ENCODE measurements at places on chromosomes 7 and 10. TPM values are rescaled to one million over a fixed set of nuclear protein-coding genes. Genes with fewer than 3 reads are reported as not detected.

Gene MNX1
- total RNA-seq: not detected

- no peak for DNase-seq
Observed at GRCh38 chr10:37707829-37708578, 149.4 kb downstream of the ZNF248 start.

GRCh38 chr7:29611941-29612544 is 48.4 kb downstream of the PRR15 start:
- no peak for DNase-seq

DNA sequence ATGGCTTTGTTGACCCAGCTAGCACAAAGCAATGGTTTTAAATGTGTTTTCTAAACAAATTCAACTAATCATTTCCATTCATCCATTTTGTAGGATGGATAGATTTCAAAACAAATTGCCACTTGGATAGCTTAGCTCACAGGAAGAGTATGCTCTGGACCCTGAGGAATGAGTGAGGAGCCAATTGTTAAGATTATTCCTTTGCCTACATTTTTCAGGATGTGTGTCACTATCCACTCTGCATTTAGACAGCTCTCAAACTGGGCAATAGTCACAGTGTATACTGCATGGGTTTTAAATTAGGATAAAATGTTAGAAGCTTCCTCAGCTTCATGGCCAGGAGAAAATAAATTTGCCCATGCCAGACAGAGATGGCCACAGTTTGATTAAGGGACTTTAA is 605.6 kb upstream of the TEX47 start:
- no peak for DNase-seq
